ENCODE measurements at places on chromosomes 5 and 9. TPM values are rescaled to one million over a fixed set of nuclear protein-coding genes. Genes with fewer than 3 reads are reported as not detected.

GRCh38 chr5:163347671-163348070, 89.7 kb upstream of the CCNG1 start:
- DNase-seq: peak; percentile 65

Gene SPINK4
- polyA plus RNA-seq: not detected

DNA sequence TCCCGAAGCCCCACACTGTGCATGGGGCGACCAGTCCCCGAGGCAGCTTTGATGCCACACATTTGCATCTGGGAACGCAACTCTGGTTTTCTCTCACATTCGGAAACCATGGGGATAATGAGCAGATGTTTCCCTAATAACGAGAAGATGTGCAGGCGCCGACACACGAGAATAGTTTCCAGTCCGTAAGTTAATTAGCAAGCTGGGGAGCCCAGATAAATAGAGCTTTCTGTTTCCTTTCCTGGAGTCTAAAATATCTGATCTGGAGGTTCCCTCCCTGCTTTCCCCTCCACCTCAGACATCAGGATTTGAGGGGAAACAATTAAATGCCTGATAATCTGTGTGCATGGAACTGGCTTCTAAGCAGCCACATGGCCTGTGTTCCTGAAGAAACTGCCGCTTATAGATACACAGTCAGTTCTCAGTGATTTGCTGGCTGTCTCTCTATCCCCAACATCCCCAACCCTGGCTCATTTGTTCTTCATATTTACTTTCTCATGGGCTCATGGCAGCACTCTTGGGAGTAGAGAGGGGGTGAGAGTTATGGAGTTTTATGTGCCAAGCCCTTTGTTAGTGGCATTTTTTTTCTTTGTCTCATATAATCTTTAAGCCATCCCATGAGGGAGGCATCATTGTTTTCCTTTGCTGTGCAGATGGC, 62.8 kb downstream of the PDZD2 start:
- no peak for DNase-seq

Gene HSPB3
- polyA plus RNA-seq: not detected

Gene PAPPA
- 3.5 TPM for polyA plus RNA-seq

- DNase-seq: no peak
Measured at GRCh38 chr9:125295657-125296056, 34.0 kb downstream of the GAPVD1 start.

GRCh38 chr5:178232124-178232919, at the start of gene PHYKPL:
TSS of gene PHYKPL (minus strand) at chr5:178232802. CDS start at chr5:178232550, 252 bp downstream.
- peak; percentile 60 for DNase-seq

Gene HSD17B4
- 223 TPM for polyA plus RNA-seq

Data from left kidney (tissue), 8 donors.